RWPE2 (cell line): ENCODE measurements at places on chromosomes 16 and 17.

GRCh38 chr17:79221597-79221996 is 147.0 kb downstream of the ENGASE start:
- no peak for DNase-seq

- no peak for DNase-seq
Observed at GRCh38 chr16:3004781-3005284, 7.9 kb upstream of the CLDN9 start.

GRCh38 chr16:67659675-67660563 is at the start of gene ACD:
ACD (minus strand) TSS chr16:67660260; CDS start chr16:67660220, 40 bp downstream.
- peak; percentile 88 for DNase-seq

DNA sequence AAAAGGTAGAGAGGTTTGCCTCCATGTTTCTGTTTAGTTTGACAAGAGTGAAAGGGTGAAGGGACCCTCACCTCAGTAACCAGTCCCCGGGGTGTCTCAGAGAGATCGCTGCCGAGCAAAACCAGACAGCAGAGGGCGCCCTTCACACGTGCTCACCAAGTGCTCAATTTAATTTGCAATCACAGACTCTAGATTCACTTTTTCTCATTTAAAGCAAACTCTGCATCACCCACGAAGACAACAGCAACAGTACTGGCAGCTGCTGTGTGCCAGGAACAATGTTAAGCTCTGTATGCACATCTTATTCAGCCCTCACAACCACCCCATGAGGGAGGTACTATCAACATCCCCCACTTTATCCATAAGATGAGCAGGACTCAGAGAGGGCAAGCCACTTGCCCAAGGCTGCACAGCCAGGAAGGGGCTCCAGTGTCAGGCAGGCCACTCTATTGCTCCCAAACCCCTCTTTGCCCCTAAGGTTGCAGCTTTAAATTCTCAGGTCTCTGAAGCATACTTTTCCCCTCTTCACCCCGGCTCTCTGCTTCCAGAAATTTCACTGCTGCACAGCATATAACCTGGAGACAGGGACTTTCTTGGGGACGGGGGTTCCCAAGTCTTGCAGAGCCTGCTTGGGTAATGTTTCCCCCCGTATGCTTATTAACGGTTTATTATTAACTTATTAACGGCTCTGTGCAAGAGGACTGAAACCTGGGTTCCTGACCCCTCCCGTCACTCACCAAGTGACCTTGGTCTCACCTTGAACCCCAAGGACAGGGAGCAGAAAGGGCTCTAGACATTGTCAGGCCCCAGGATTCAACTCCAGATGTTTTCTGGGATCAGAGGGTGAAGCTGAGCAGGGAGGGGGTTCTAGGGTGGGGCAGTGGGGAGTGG is 70.9 kb downstream of the CNGB1 start:
- DNase-seq: no peak

- DNase-seq: no peak
Observed at GRCh38 chr17:78693346-78694083, 88.6 kb downstream of the CYTH1 start.

- no peak for DNase-seq
Observed at GRCh38 chr17:78173097-78173715, 4.8 kb downstream of the SYNGR2 start.

GRCh38 chr17:37339321-37339720 is 36.5 kb upstream of the C17orf78 start:
- DNase-seq: no peak

DNA sequence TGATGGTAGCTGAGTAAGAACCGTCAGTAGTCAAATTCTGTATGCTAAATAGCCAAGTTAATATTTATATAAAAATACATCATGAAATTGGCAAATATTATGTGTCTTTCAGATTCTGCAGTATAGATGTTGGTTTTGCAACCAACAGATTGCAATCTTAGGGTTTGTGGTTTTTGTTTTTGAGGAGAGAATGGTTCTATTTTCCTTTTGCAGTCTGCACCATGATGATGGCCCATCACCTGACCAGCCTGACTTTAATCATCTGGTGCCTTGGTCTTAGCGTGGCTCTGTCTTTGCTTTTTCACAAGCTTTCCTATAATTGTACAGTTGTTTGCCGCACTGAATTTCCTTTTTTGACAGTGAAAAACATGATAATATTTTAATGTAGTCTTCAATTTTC is 50.7 kb downstream of the NUP93 start:
- DNase-seq: no peak

DNA sequence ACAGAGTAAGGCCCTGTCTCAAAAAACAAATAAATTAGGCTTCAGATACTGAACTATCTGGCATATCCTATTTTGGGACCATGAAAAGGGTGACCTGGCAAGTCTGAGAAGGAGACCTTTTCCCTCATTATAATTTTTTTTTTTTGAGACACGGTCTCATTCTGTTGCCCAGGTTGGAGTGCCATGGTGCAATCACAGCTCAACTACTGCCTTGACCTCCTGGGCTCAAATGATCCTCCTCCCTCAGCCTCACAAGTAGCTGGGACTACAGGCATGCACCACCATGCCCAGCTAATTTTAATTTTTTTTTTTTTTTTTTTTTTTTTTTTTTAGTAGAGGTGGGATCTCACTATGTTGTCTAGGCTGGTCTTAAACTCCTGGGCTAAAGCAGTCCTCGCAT is 37.3 kb downstream of the PLCG2 start:
- no peak for DNase-seq

GRCh38 chr17:61155590-61156237 is 243.9 kb upstream of the TBX2 start:
- no peak for DNase-seq

- no peak for DNase-seq
Observed at GRCh38 chr16:72677662-72678447, 370.1 kb downstream of the ZFHX3 start.

GRCh38 chr16:78939597-78939996 is 660.9 kb downstream of the MAF start:
- DNase-seq: no peak

DNA sequence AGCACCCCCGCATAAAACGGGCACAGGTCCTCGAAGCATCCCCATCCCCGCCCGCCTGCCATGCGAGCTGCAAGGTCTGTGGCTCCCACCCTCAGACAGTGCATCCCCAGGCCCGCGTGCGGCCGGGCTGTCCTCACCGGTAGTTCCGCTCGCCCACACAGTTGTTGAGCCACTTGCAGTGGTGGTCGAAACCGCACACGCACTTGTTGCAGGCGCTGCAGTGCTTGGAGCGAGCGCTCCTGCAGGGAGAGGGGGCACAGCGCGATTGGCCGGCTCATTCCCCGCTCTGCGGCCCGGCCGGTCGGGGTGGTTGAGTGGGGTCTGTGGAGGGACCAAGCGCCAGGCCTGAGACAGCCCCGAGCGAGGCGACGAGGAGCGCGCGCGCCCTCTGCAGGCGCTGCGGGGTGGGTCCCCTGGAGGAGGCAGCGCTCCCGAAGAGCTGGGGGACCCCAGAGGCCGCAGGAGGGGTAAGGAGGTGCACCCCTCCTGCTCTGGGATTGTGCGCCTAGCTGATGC is 6.0 kb upstream of the TPPP3 start:
- no peak for DNase-seq

DNA sequence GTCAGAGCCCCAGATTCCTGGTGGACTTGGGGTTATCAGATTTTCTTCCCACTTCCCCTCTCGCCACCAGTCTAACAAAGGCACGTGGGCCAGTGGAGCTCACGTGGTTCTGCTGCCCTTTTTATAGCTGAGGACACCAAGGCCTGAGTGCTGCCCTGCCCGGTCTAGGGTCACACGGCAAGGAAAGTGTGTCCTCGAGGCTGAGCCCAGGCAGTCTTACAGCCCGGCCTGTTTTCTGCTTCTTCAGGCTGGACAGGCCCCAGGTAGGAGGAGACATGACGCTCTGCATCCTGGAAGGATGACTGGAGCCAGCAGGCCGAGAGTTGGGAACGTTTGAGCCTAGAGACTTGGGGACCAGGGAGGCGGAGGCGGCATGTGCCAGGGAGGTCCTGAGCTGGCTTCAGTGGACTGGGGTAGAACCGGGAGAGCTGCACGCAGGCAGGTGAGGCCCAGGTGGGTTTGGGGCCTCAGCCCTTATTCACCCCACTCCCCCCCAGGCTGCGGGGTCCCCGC is 3.5 kb downstream of the CTRB1 start:
- no peak for DNase-seq

DNA sequence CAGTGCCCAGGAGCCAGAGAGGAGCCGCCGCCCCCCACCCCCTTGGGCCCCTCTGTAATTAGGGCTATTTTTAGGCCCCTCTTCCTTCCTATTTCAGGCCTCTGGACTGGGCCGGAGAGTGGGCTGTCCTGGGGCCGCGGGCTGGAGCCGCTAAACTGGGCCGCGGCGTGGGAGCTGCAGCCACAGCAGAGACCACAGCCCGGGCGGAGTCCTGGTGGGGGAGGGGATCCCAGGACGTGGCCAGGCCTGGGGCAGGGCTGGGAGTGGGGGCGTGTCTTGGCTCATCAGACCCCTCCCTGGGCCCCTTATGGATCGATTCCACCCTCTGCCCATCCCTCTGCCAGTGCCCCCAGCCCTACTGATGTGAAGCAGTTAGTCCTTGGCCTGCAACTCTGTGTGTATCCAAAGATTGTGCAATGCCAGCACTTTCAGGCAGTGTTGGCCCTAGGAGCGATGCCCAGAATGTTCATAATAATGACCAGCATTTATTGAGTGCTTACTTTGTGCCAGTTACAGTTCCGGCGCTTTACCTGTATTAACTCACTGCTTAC is 15.0 kb upstream of the TAC4 start:
- no peak for DNase-seq

- peak; percentile 50 for DNase-seq
Observed at GRCh38 chr17:78258323-78259191, 27.1 kb downstream of the TMEM235 start.

GRCh38 chr16:30567991-30568638 is 3.4 kb downstream of the ZNF688 start:
- no peak for DNase-seq

GRCh38 chr17:47810200-47810821 is 11.3 kb downstream of the OSBPL7 start:
- peak; percentile 91 for DNase-seq

- DNase-seq: no peak
Observed at GRCh38 chr17:79294459-79295071, 219.9 kb downstream of the ENGASE start.

GRCh38 chr17:45288825-45289224 is 26.9 kb upstream of the SPATA32 start:
- no peak for DNase-seq

DNA sequence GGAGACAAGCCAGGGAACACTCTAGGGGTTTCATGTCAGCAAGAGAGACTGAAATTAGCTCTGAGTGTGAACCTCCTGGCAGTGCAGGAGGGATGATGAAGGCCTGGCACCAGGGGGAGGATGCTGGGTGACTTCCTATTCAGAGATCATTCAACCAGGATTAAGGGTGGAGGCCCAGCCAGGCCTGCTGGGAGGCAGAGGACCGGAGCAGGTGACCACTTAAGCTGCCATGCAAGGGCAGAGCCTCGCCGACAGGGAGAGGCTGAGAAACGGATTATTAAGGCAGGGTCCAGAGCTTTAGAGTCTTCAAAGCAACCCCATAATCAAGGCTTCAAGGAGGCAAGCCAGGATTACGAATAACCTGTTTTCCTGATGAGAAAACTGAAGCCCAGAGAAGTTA is 10.6 kb upstream of the SRCIN1 start:
- no peak for DNase-seq

DNA sequence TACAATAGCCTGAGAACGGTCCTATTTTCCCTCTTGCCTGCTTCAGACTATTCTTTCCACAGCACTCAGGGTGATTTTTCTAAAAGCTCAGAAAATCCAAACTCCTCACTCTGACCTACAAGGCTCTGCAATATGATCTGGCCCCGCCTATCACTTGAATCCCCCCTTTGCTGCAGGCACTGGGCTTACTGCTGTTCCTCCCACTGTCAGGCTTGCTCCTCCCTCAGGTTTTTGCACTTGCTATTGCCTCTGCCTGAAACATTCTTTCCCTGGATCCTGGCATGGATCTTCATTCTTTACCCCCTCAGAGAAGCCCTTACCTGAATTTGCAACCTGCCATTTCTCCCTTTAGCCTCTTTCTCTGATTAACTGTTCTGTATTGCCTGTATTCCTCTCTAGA is 52.3 kb downstream of the RPGRIP1L start:
- DNase-seq: no peak

DNA sequence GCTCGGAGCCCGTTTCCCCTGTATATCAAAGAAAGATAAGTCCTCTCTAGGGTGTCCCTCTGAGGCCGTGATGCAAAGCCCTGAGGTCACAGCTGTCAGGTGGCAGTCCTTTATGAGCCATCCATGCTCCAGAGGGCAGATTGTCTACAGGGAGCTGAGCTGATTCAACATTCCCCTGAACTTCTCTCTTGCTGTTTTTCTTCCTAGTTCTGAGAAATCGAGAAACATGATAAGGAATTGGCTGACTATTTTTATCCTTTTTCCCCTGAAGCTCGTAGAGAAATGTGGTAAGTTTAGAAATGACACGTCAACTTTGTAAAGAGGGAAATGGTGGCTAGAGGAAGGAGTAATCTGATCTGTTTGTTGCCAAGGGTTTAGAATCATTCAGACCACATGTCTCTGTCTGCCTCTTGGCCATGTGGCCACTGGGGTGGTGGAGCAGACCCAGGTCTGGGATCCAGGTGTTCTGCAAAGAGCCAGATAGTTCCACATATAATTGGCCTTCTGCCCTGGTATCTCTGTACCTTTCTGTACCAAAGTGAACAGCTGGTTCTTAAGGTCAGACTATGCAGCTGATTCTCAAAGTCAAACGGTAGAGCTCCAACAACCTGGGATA is 3.5 kb downstream of the CTNS start:
- DNase-seq: no peak

DNA sequence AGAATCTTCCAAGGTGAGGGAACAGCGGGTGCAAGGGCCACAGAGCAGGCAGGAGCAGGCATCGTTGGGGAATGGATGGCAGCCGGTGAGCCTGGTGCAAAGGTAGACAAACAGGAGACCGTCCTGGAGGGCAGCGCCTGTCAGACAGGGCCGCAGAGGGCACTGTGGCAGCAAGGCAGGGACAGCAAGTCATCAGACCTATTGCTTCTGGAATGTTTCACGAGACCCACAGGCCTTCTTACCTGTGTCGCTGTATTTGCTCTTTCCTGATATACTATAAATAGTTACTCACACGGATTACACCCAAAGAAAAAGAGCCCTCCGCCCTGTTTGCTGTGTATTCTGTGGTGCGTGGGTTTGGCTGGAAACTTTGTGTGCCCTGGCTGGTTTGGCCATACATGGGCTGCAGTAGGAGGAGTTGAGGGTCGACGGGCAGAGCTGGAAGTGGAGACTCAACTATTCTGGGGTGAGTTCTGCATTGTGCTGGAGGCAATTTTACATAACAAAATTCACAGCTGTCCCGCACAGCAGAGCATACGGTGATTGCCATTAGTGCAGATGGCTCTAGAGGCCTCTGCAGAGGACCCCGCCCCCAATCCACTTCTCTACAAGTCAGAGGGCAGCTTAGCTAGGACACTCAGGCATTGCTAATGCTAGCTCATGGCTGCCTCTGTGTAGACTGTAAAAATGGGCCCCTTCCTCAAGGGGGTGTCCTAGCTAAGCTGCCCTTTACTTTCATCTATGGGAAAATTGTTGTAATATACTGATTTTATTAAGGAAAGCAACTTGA is 18.6 kb upstream of the POLR3E start:
- DNase-seq: no peak

GRCh38 chr17:63001689-63002394 is 35.8 kb downstream of the TANC2 start:
- no peak for DNase-seq
